ENCODE measurements at places on chromosomes 12 and 14.

- DNase-seq = no peak
These were observed 10.8 kb downstream of the TAOK3 start for GRCh38 chr12:118361889-118362288.

GRCh38 chr12:34399631-34400410 is 377.5 kb downstream of the ALG10 start:
- DNase-seq = no peak

GRCh38 chr14:30957813-30958370 is 67.6 kb upstream of the AP4S1 start:
- DNase-seq = no peak

DNA sequence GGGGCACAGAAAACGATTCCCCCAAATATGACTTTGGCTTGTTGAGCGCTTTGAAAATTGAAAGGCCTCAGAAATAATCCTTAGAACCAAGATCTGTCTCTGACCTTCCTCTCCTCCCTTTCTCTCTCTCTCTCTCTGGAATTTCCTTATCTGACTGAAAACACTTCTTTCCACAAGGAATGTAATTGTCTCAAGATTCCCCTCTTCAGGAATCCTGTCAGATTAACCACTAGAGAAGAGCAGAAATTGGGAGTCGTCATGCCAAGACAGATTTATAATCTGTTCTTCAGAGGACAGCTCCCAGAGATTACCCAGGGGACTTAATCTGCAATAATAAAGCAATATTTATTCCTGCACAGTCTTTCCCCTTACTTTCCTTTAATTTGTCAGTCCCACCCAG is 317.6 kb downstream of the ACSS3 start:
- no peak for DNase-seq

GRCh38 chr12:68953536-68953935 is 20.6 kb upstream of the CPM start:
- no peak for DNase-seq

DNA sequence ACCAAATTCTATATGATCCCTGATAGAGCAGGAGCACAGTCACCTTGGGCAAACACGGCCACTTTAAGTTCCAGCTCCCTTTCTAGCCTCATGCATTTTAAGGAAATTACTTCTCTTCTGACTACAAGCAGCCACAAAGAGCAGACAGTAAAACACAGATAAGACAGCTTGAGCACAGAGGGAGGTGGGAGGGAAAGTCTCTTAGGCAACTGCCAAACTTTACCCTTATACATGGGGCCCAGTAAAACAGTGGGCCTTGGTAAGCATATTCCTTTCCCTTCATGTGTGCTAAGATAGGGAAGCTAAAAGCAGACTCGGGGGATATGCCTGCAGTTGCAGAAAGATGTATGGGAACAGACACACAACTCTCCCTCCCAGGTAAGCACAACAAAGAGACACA is 235.9 kb downstream of the CPNE8 start:
- DNase-seq = no peak

- no peak for DNase-seq
These were observed 93.2 kb downstream of the EMP1 start for GRCh38 chr12:13289653-13290289.

GRCh38 chr12:19872621-19873540 is 433.6 kb downstream of the AEBP2 start:
- no peak for DNase-seq

GRCh38 chr12:80829767-80830166 is 108.0 kb downstream of the LIN7A start:
- DNase-seq = no peak

DNA sequence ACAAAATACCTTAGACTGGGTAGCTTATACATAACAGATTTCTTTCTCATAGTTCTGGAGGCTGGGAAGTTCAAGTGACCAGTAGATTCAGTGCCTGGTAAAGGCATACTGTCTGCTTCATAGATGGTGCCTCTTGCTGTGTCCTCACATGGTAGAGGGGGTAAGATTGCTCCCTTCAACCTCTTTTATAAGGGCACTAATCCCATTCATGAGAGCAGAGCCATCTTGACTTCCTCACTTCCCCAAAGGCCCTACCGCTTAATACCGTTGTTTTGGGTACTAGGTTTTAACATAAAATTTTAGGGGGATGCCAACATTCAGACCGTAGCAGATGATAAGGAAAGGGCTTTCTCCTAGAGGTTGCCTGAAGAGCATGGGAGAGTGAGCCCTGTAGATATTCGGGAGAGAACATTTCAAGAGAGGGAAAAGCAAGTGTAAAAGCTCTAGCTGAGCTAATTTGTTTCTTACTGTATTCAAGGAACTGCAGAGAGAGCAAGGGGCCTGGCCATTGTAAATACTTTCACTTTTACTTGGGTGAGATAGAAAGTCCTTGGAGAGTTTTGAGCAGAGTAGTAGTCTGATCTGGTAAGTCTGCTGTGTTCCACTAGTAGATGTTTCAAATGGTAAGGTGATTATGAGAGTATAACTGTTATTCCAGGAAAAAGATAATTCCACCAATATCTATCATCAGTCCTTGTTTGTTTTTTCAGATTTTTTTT is 27.3 kb downstream of the FRS2 start:
- no peak for DNase-seq

DNA sequence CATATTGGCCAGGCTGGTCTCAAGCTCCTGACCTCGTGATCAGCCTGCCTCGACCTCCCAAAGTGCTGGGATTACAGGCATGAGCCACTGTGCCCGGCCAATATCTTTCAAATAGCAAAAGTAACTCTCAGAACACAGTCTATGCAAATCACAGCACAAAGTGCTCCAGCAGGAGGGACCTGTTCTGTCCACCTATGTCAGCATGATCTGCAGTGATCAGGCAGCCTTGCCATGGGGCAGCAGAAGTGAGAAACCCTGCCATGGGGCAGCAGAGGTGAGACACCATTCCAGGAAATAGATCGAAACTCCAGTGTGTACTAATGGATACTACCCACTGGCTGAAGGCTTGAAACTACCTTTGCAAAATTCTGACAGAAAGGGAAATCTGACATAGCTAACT is 78.5 kb upstream of the EIF5 start:
- no peak for DNase-seq

DNA sequence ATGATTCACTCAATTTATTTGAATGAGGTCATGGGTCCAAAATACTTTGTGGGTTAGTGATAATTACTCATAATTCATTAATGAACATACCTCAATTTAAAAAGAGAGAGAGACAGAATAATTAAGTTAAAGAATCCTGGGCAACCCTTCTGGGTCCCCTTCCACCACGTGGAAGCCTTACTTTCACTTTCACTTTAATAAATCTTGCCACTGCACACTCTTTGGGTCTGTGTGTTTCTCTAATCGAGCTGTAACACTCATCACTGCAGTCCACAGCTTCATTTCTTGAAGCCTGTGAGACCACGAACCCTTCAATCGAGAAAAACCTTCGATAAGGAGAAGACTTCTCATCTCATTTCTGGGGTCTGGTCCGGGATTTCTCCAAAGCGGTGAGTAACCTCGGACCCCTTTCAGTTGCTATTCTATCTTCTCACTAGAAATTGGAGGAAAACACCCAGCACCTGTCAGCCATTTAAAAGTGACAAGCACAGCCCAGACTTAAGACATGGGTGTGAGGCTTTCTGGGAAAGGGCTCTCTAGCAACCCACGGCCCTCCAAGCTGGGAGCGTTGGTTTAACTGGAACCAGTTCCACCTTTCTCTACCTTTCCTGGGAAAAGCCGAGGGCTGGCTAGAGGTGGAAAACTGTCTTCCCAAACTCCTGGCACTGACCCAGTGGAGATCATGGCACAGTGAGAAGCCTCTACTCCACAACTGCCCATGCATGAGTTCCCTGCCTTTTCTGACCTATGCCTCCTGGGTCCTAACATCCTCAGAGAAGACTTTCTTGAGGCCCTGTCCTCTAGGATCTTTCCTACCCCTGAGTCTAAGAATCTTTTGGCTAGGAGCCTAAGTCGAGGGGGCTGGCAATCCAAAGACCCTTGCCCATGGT is 148.8 kb upstream of the ATF7IP start:
- DNase-seq = no peak

DNA sequence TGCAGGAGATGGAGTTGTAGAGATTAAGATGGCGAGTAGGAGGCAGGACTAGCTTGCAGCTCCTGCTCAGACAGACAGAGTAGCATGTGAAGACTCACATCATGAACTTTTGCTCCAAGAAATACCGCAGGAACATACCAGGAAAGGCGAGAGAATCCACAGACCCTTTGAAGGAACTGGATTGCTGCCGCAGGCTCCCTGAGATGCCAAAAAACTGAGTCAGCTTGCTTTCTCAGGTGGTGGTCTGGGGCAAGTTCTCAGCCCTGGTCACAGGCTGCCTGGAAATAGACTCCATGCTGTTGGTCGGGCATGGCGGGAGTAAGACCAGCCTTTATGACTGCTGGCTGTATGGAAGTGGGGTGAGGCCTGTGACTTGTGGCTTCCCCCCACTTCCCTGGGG is 163.6 kb upstream of the NAV3 start:
- no peak for DNase-seq

GRCh38 chr12:56995201-56995929 is 11.0 kb downstream of the ZBTB39 start:
- DNase-seq = no peak

DNA sequence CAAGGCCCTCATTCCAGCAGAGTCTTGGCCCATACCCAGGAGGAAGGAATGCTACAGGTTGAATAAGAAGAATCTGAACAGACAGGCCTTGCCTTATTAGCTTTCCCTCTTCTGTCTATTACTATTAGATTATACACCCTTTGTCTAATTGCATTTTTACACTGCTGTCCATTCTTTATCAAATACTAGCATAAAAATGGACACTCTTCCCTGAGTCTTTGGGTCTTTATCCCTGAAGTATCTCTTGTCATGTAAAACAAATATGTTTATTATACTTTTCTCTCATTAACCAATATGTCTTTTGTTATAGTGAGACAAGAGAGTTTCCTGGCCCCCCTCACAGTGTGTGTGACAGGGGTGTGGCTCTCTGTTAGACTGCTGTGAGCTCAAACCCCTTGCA is 897.4 kb upstream of the SEL1L start:
- DNase-seq = no peak

GRCh38 chr12:76455582-76456345 is 103.8 kb downstream of the OSBPL8 start:
- DNase-seq = no peak

- no peak for DNase-seq
These were observed 45.8 kb downstream of the ATL1 start for GRCh38 chr14:50605766-50606165.

DNA sequence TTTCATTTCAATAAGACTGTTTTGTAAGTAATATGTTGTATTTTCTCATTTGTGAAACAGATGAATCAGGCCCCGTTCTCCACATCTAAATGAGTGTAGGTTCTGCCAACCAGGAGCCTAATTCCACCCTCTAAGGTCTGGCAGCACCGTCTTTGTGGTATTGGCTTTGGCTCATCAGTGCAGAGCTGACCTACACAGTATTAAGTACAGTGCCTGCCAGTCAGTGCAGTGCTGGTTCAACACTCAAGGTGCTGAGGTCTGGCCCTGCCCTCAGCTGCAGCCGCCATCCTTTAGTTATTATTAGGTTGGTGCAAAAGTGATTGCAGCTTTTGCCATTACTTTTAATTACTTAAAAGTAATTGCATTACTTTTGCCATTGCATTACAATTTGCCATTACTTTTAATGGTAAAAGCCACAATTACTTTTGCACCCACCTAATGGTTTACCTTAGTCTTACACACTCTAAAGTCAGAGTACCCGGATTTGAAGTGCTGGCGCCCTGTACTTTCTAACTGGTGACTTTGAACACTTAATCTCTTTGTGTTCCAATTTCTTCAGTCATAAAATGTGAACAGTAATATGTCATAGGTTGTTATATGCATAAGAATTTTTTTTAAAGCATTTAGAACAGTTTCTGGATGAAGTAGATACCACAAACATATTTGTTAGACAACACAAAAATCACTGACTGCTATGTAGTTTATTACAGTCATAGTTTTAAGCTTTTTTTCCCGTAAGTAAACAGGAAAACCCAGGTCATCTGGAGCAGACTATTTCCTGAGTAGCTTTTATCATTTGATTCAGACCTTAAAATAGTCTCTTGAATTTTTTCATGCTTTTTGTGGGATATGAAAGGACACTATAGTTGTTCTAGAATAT is 99.5 kb downstream of the SYNE2 start:
- DNase-seq = no peak

- DNase-seq = no peak
These were observed 17.5 kb downstream of the ZNF664 start for GRCh38 chr12:123990511-123990910.

- no peak for DNase-seq
These were observed 4.3 kb downstream of the KLRC4 start for GRCh38 chr12:10405294-10405693.
